ENCODE measurements at places on chromosomes 11 and 22. TPM values are rescaled to one million over a fixed set of nuclear protein-coding genes. Genes with fewer than 3 reads are reported as not detected.

MIOX gene
- total RNA-seq: not detected

LMO2 gene
- total RNA-seq: 2.2 TPM

POU2F3 gene
- total RNA-seq: not detected

MOGAT2 gene
- total RNA-seq: not detected

TUBA8 gene
- total RNA-seq: not detected

P4HA3 gene
- total RNA-seq: 95.3 TPM

MISFA gene
- not detected for total RNA-seq

SLC7A4 gene
- 0.13 TPM for total RNA-seq

OR52N4 gene
- not detected for total RNA-seq

SCGB2A2 gene
- total RNA-seq: not detected

BIRC3 gene
- total RNA-seq: 0.72 TPM

OR8A1 gene
- not detected for total RNA-seq

DTX4 gene
- 5.7 TPM for total RNA-seq

B4GALNT4 gene
- total RNA-seq: 50.0 TPM

APOL3 gene
- 3.3 TPM for total RNA-seq

KCNQ1OT1 gene
- total RNA-seq: 0.39 TPM

LRRC32 gene
- 2.3 TPM for total RNA-seq

RAG1 gene
- total RNA-seq: 1.2 TPM

FGF4 gene
- total RNA-seq: not detected

GNAZ gene
- 0.52 TPM for total RNA-seq

OVCH2 gene
- not detected for total RNA-seq

KCTD21 gene
- 5.3 TPM for total RNA-seq

LRRC74B gene
- total RNA-seq: not detected

SHISA8 gene
- total RNA-seq: not detected

RPS6KA4 gene
- 23.2 TPM for total RNA-seq

CHRNA10 gene
- 0.39 TPM for total RNA-seq

OR2AT4 gene
- not detected for total RNA-seq

SYT8 gene
- total RNA-seq: not detected

SOX10 gene
- total RNA-seq: not detected

CRYBA4 gene
- total RNA-seq: not detected

OR8G5 gene
- not detected for total RNA-seq

LDLRAD3 gene
- 15.4 TPM for total RNA-seq

RCOR2 gene
- total RNA-seq: 6.9 TPM

CTSW gene
- total RNA-seq: not detected

TRIM48 gene
- total RNA-seq: not detected

SPTBN2 gene
- total RNA-seq: 0.88 TPM

TNNT3 gene
- total RNA-seq: 12.1 TPM

EEF1G gene
- total RNA-seq: 2,450 TPM

MPZL3 gene
- total RNA-seq: 1.9 TPM

BRD1 gene
- 29.1 TPM for total RNA-seq
